ENCODE measurements at places on chromosomes 7 and 10. TPM values are rescaled to one million over a fixed set of nuclear protein-coding genes. Genes with fewer than 3 reads are reported as not detected.

- no peak overlapping the region for H3K4me3 ChIP-seq
- peaks cover 11% of the 10 kb centered on the region for H3K27me3 ChIP-seq
These were observed 126.7 kb downstream of the SORCS3 start for GRCh38 chr10:104767745-104768144.

DNA sequence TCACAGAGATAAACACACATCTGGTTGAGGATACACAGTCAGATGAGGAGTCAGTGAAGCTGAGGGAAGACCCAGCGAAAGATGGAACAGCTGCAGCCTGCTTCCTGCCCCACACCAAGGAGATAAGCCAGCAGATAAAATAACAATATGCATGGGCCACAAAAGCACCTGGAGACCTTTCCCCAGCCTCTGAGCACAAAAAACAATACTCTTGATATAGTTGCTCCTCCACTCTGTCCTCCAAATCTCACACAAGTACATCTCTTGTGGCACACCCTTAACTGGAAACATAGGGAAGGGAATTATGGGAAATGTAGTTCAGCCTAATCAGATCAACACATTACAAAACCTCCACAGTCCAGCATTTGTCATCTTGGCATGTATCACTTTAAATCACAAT lies 9.7 kb upstream of the FHIP2A start:
- H3K4me3 ChIP-seq, result no peak overlapping the region
- H3K27ac ChIP-seq, result no peak overlapping the region
- H3K36me3 ChIP-seq, result no peaks in the 10 kb centered on the region
- peaks cover 14% of the 10 kb centered on the region for H3K4me1 ChIP-seq

DNA sequence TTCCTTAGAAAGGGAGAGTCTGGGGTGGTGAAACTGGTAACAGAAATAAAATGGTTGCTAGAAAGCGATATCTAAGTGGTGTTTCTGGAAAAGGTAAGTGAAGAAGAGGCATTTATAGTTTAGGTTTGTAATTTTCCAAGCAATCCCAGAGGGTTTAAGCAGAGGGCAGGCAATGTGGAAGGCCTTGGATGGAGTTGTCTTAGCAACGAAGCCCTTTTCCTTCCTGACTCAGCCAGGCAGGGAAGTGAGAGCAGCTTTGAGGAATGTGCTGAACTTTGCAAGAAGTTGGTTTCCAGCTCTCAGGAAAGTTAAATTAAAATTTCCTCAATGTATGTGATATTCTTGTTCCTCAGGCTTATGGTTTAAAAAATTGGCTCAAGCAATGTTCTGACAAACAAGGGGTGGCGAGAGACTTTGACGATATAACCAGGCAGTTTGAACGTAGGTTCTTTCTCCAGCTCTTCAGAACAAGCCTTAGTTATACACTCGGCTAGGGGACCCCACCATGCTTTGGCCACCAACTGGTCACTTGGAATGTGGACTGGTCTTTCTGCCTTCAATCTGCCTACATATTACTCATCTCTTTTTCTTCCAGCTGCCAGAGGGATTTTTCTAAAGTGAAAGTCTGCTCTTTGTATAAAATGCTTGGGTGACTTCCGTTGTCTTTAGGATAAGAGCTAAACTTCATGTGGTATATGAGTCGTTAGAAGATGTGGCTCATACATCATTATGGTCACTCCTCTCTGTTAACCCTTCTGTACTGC lies 66.9 kb upstream of the SLC25A13 start:
- no peak overlapping the region for H3K27ac ChIP-seq
- no peak overlapping the region for H3K4me3 ChIP-seq
- H3K36me3 ChIP-seq, result no peaks in the 10 kb centered on the region
- no peaks in the 10 kb centered on the region for H3K27me3 ChIP-seq
- no peak for DNase-seq

- H3K27ac ChIP-seq, result no peak overlapping the region
- H3K4me1 ChIP-seq, result peaks cover under 1% of the 10 kb centered on the region
- H3K27me3 ChIP-seq, result peaks cover 21% of the 10 kb centered on the region
- no peaks in the 10 kb centered on the region for H3K36me3 ChIP-seq
- no peak overlapping the region for H3K4me3 ChIP-seq
These were observed 5.4 kb downstream of the CACNB2 start for GRCh38 chr10:18145652-18146051.

GRCh38 chr10:53939654-53940053 lies 861.4 kb downstream of the PCDH15 start:
- H3K36me3 ChIP-seq, result no peaks in the 10 kb centered on the region
- no peak overlapping the region for H3K4me3 ChIP-seq
- H3K27ac ChIP-seq, result no peak overlapping the region
- DNase-seq, result no peak
- H3K27me3 ChIP-seq, result no peaks in the 10 kb centered on the region
- H3K4me1 ChIP-seq, result no peaks in the 10 kb centered on the region

GRCh38 chr7:29287366-29287765 lies 92.8 kb downstream of the CHN2 start:
- H3K36me3 ChIP-seq, result no peaks in the 10 kb centered on the region
- H3K27me3 ChIP-seq, result peaks cover 25% of the 10 kb centered on the region
- no peak overlapping the region for H3K27ac ChIP-seq
- H3K4me1 ChIP-seq, result peaks cover 13% of the 10 kb centered on the region
- DNase-seq, result no peak

- DNase-seq, result no peak
- H3K27me3 ChIP-seq, result no peaks in the 10 kb centered on the region
- no peak overlapping the region for H3K27ac ChIP-seq
- no peaks in the 10 kb centered on the region for H3K36me3 ChIP-seq
- H3K4me1 ChIP-seq, result no peaks in the 10 kb centered on the region
These were observed 263.2 kb downstream of the POU6F2 start for GRCh38 chr7:39240864-39241263.

DLX5 gene
- total RNA-seq, result not detected

TWIST1 gene
- total RNA-seq, result not detected

UPK3B gene
- total RNA-seq, result not detected

GARIN1A gene
- 0.29 TPM for total RNA-seq

AFAP1L2 gene
- 4.6 TPM for total RNA-seq

ADGRA1 gene
- not detected for total RNA-seq
